NCI-H748 treated with DMSO at 0.1 percent for 48 hours (cell line): ENCODE measurements at places on chromosomes 16 and 17.

DNA sequence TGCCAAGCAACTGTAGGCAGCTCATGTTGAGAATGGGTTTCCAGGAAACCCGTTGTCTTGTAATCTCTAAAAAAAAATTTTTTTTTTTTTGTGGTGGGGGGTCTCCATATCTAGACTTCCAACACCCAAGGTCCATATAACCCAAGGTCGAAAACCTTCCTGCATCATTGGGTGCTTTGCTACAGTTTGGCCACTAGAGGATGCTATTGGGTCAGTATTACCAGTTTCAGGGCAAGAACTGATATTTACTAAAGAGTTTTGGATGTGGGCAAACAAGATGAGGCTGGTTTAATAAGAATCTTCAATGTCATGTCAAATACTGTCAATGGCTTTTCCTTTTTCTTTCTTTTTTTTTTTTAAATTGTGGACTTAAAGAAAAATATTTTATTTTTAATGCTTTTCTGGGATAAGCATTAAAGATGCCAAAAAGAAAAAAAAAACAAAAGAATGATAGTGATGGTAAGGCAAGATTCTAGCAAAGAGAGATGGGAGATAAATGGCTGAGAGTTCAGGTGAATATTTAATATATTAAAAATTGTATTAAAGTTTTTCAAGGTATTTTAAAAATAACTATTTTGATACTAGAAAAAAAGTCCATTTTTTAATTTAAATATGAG lies 62.2 kb downstream of the DHRS7C start:
- DNase-seq: peak; percentile 40

GRCh38 chr17:64384253-64385186 lies 6.1 kb downstream of the PECAM1 start:
- no peak for DNase-seq

GRCh38 chr16:79707876-79708275 lies 107.3 kb upstream of the MAF start:
- DNase-seq: no peak

- no peak for DNase-seq
Measured at GRCh38 chr17:56824503-56824902, 9.2 kb downstream of the C17orf67 start.

- no peak for DNase-seq
Measured at GRCh38 chr17:12521416-12521815, 144.3 kb upstream of the MYOCD start.

DNA sequence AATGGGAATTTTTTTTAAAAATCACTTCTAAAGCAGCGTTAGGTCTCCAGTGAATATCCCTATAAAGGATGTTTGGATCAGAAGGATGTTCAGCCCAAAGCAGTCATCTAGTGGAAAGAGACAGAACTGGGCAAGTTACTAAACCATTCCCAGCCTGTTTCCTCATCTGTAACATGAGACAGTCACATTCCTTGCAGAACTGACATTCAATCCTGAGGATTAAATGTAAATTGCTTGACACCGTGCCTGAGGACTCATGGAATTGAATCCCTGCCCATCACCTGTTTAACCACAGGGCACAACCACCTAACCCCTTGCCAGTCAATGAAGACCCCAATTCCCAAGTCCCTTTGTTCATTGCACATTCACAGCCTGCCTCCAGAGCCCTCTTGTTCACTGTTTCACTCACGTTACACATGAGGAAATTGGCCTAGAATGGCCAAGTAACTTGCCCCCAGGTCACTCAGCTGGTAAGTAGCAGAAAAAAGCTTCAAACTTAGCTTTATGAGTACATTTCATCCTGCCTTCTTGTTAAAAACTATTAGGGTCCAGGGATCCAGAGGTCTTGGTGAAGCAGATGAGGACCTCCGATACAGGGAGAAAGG lies 1.4 kb downstream of the CMTM2 start:
- no peak for DNase-seq

DNA sequence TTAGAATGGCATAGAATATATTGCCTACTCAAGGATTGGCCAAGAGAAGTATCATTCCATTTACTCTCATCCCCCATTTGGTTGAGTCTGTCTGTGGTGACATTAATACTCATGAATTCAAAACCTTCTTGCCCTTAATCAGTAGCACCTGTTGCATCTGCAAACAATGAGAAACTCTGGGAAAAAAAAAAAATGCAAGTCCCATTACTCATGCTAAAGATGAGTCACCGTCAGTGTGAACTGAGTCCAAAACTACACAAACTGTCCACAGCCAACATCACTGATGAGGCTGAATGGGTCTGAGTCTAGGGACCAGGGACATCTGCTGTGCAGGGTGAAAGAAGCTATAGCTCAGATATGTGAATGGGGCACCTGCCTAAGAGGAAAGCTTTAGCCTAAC lies 96.9 kb upstream of the ADAMTS18 start:
- DNase-seq: no peak

- no peak for DNase-seq
Measured at GRCh38 chr17:27634026-27634335, 3.0 kb downstream of the LGALS9 start.

DNA sequence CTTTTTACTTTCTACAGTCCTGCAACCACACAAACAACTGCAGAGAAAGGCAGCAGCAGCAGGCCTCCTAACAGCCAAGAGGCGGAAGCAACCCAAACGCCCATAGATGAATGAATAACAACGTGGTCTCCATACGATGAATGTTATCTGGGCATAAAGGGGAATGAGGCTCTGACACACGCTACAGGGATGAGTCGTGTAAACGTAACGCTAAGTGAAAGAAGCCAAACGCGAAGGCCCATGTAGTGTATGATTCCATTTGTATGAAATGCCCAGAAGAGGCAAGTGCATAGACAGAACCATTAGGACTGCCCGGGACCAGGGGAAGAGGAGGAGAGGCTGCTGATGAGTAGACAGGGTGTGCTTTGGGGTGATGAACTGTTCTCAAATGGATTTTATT lies 94.8 kb upstream of the DNAH17 start:
- DNase-seq: no peak

- DNase-seq: no peak
Measured at GRCh38 chr16:1159973-1160772, 7.3 kb downstream of the CACNA1H start.

GRCh38 chr17:78412403-78412802 lies 34.0 kb downstream of the PGS1 start:
- no peak for DNase-seq

DNA sequence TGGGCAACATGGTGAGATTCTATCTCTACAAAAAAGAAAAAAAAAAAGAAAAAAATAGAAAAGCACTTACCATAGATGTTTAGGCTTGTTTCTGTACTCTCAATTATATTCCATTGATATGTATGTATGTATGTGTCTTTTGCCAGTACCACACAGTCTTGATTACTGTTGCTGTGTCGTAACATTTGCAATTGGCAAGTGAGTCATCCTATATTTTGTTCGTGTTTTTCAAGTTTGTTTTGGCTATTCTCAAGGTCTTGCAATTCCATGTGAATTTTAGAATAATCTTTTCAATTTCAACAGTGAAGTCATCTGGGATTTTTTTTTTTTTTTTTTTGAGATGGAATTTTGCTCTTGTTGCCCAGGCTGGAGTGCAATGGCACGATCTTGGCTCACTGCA lies 19.3 kb downstream of the SPECC1 start:
- DNase-seq: no peak

DNA sequence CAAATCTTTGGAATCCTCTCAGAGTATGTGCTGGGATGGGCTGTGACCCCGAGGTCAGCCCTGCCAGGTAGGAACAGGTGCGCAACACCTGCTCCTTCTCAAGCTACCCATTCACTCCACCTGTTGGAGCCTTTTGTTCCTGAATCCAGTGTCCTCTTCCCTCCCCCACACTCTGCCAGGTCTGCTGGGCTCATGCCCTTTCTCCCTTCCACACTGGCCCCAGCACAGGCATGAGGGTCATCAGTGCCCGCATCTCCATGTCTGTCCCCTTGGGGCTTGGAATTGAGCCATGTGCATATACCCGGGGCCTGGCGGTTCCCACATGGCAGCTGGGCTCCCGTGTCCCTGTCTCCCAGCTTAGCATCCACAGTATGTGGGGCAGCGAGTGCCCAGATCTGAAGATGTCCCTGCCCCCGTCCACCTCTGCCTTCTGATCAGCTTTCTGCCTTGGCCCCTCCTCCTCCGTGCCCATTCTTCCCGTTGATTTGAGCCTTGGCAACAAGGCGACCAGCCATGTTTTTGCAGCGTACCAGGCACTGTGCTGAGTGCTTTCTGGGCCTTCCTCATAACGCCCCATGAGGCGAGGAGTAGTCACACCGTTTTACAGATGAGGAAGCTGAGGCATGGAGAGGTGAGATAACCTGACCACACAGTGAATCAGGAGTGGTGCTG lies 102.2 kb downstream of the RAP1GAP2 start:
- peak; percentile 68 for DNase-seq

GRCh38 chr16:47320546-47321310 lies 140.1 kb downstream of the ITFG1 start:
- no peak for DNase-seq

GRCh38 chr17:67043283-67043682 lies 1.1 kb upstream of the CACNG1 start:
- no peak for DNase-seq

GRCh38 chr16:47016700-47017133 lies 43.2 kb upstream of the DNAJA2 start:
- DNase-seq: no peak

DNA sequence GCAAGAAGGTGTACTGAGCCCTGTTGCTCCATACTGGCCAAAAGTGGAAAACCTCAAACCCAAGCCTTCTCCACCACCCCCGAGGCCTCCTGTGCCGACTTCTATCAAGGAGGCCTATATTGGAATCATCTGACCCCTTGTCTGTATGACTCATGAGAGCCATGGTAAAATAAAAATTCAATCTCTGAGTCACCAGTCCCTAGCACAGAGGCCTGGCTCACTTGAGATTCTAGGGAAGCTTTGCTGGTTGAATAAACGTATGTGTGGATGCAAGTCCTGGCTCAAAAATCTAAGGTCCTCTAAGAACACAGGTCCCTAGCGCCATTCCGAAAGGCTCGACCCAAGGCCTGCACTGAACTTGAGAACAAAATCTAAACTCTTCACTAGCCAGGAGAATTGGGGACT lies 15.0 kb downstream of the NSMCE1 start:
- DNase-seq: no peak

DNA sequence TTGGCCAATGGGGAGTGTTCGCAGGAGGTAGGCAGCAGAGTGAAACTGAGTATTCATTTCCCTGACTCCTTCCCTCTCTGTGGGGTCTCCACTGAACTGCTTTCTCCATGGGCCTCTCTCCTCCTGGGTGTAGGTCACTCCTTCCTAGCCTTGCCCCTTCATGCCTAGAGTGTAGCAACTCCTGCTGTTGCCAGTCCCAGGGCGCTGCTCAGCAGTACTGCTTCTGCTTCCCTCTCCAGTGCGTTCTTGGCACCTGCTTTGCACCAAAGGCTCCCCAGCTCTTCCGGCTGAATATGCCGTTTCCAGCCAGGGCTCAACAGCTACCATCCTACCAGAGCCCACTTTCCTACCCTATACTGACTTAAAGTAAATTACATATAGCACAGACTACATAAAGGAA lies 92.2 kb downstream of the MAF start:
- no peak for DNase-seq

GRCh38 chr16:51607201-51607651 lies 456.2 kb upstream of the SALL1 start:
- no peak for DNase-seq

GRCh38 chr17:63542942-63543821 lies 7.1 kb upstream of the DCAF7 start:
- no peak for DNase-seq

- no peak for DNase-seq
Measured at GRCh38 chr17:28154214-28154613, 111.7 kb downstream of the NLK start.

- no peak for DNase-seq
Measured at GRCh38 chr17:68961214-68961882, 6.2 kb upstream of the ABCA8 start.

- DNase-seq: no peak
Measured at GRCh38 chr17:82050152-82050760, 1.4 kb downstream of the RFNG start.
